Hindlimb muscle (tissue), 1 donor: ENCODE measurements at places on chromosomes 12 and 14.

- no peak for DNase-seq
Observed at GRCh38 chr12:66919466-66919865, 240.6 kb upstream of the GRIP1 start.

GRCh38 chr12:62264706-62265105, 4.5 kb downstream of the USP15 start:
- DNase-seq = no peak

- no peak for DNase-seq
Observed at GRCh38 chr14:34554540-34555250, 15.2 kb upstream of the EAPP start.

DNA sequence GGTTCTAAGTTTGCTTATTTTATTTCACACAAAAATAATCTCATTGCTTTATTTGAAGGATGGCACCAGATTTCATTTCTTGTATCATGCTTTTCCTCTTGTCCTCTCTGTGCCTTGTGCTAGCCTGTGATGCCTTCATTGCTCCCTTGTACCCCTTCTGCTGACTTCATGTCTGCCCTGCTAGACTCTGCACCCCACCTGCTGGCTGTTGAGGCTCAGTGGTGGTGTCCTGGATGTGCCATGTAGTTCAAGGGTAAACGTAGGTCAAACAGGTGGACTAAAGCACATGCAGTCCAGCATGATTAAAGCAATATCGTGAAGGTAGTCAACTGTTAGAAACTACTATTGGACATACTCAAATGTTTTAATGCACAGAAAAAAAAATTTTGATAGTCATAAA, 21.6 kb downstream of the MRPS35 start:
- no peak for DNase-seq

DNA sequence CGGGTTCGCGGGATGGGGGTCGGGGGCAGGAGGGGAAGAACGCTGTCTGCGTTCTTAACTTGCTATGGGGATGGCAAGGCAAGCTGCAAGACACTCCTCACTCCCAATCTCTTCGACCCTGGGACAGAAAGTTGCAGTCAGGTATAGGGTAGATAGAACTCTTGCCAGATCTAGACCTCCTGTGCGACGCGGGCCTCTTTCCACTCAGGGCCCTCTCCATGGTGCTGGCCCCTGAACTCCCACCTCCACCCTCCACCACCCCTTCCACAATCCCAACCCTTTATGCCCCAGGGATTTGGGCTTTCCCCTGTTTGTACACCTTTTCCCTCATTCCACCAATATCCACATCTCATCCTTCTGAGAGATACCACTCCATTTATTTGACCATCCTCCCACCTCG, 812 bp downstream of the NABP2 start:
- DNase-seq = no peak

DNA sequence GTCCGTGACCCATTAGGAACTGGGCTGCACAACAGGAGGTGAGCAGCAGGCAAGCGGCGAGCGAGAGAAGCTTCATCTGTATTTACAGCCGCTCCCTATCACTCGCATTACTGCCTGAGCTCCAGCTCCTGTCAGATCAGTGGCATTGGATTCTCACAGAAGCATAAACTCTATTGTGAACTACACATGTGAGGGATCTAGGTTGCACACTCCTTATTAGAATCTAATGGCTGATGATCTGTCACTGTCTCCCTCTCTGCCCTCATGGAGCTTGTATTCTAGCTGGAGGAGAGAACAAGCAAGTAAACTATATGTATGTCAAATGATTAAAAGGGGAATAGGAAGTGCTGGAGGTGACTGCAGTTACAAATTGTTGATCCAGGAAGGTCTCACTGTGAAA, 479.1 kb downstream of the EGLN3 start:
- DNase-seq = no peak

DNA sequence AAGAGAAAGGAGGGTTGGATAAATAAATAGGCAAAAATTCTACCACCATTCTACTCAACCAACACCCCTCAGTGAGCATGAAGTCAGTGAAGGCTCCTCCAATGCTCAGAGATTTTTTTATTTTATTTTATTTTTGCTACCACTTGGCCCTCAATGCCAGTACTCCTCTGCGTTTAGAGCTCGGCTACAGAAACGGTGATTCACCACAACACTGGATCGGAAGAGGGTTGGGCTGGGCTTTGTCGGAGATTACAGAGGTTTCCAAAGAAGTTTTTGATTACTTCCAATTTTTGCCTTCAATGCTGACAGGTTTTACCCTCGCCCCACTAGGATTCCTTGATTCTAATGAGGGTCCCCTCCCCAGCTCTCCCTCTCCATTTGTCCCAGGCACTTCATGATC, 1027.2 kb upstream of the TMEM132C start:
- DNase-seq = no peak

- no peak for DNase-seq
Observed at GRCh38 chr12:81123611-81124010, 45.7 kb downstream of the ACSS3 start.

DNA sequence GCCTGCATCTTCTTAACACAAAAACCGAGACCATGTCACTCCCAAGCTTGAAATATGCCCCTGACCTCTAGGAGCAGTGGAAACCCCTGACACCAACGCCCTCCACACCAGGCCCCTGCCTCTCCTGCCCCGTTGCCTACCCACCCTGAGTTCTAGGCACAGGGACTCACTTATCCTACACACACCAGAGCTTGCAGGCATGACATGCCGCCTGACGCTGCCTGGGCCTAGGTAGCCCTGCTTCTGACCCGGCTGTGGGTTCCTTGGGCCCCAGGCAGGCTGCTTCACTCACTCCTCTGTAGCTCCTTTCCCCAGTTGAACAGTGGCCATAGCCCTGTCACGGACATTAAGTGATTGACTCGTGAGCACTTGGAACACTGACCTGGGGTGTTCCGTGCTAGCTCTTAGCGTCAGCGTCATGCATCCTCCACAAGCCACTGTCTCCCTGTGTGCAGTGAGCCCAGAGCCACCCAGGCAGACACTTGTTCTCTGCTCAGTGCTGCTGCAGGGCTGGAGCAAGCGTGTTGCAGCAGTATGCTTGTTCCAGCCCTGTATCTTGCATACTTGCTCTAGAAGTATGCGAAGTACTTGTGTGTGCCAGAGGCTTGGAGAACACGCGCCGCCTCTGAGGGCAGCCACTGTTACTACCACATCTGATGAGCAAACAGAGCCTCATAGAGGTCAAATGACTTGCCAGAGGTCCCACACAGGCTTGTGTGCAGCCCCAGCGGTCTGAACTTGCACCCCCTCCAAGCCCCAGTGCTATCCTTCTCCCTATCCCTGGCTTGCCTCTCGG, 15.6 kb downstream of the OTUB2 start:
- no peak for DNase-seq

GRCh38 chr12:59182658-59183455, 262.6 kb upstream of the LRIG3 start:
- DNase-seq = no peak

DNA sequence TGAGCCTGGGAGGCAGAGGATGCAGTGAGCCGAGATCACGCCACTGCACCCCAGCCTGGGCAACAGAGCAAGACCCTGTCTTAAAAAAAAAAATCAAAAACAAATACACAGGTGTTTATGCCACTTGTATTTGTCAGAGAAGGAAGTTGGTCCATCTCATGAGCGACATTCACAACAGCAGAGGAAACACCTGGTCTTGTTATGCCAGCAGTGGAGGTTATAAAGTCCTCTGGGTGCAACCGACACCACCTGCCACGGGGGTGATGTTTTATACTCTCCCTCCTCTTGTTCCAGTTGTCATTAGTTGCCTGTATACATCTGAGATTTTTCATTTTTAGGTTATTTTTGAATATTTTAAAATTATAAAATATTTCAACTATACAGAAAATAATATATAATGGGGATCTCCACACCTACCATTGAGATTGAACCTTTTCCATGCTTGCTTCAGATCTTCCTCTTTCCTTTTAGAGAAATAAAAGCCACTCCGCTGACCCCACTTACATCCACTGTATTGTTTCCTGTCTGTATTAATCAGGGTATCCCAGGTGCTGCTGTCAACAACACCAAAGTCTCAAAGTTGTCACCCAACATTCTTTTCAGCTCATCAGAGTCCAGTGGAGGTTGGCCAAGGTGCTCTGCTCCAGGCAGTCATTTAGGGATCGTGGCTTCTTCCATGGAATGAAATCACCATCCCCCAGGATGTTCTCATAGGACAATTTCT, 65.1 kb downstream of the RNFT2 start:
- no peak for DNase-seq

DNA sequence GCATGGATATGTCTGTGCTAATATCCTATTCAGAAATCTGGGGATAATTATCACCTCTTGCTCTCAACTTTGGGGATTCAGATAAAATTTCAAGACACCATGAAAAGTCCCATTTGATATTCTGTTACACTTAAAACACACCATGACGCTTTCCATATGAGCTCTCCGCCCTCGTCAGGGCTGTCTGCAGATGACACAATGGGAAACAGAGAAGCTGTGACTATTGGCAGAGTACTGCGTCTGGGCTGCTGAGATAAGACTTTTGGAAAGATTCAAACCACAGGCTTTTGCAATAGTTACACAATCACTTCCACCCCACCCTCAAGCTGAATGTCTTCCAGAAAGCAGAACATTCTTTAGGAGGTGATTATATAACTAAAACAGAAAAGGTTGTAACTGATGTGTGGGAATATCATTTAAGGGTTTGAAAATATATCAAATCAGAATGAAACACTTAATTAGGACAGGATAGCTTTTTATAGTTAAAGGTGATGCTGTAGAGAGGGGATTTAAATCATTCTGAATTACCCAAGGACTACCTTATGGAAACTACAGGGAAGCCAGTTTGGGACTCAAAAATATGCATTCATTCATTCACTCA, 75.3 kb upstream of the TMPO start:
- DNase-seq = peak; percentile 67

- DNase-seq = no peak
Observed at GRCh38 chr12:88242571-88242925, 100.4 kb downstream of the TMTC3 start.

GRCh38 chr12:77946541-77947061, 115.9 kb downstream of the NAV3 start:
- DNase-seq = no peak

DNA sequence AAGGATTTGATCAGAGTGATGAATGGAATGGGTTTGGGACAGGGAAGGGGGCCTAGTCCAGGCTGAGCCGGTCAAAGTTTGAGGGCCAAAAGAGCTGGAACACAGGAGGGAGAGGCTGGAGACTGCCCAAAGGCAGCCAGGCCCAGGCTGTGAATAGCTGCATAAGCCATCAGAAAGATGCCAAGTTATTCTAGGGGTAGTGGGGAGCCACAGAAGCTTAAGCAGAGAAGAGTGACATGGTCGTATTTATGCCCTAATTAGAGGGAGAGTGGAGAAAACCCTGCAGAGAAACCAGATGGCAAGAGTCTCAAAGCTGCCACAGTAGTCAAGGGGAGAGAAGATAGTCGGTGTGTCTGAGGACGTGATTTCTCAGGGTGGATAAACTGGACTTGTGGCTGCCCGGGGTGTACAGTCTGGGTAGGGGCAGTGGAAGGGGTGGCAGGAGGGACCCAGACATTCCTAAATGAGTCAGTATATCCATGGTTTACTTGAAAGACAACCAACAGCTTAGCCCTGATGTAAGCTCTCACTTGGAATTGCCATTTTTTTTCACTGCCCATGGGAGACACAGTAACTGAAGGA, 99.2 kb downstream of the PRICKLE1 start:
- DNase-seq = no peak

GRCh38 chr12:54658306-54659264, 10.4 kb upstream of the DCD start:
- no peak for DNase-seq

DNA sequence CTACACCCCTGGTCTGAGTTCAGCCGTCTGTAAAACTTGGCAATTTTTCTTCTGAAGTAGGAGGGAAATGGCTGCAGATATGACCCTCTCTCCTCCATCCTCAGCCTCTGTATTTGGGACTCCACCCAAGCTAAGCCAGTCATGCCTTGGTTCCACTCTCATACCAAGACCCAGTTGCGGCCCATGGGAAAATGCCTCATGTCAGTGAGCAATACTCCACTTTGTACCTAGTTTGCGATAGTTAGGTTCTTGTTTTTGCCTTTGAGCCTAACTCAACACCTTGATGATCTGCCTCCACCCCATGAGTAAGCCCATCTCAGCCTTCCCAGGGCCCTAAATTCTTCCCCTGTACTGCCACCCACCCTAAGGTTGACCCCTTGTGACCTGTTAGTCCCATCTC, 143.4 kb downstream of the HMGA2 start:
- no peak for DNase-seq

DNA sequence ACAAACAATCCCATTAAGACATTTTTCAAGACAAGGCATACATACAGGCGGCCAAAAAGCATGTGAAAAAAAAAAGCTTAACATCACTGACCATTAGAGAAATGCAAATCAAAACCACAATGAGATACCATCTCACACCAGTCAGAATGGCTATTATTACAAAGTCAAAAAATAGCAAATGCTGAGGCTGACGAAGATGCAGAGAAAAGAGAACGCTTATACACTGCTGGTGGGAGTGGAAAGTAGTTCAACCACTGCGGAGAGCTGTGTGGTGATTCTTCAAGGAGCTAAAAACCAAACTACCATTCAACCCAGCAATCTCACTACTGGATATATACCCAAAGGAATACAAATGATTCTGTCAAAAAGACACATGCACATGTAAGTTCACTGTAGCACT, 216.7 kb downstream of the FOXG1 start:
- no peak for DNase-seq

- no peak for DNase-seq
Observed at GRCh38 chr12:119393677-119394076, 59.1 kb downstream of the CCDC60 start.

DNA sequence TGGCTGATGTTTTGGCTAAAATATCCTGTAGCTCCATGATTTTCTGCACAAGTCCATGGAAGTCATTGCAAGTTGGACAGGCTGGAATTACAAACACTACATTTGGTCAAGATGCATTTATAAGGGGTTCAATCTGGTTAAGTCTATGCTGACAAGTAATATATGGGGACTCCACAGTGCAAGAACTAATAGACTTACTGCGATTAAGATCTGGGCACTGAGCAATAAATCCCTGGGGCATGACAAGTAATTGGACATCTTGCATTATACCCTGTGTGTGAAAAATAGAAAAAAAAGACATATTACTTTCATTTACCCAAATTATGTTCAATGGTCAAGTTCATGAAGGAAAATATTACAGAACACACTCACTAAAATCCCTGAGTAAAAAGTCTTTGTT, 99.1 kb downstream of the NELL2 start:
- no peak for DNase-seq

GRCh38 chr14:75443203-75443969, 15.6 kb downstream of the JDP2 start:
- DNase-seq = no peak

- DNase-seq = peak; percentile 71
Observed at GRCh38 chr14:88189417-88190191, 133.5 kb downstream of the KCNK10 start.

- no peak for DNase-seq
Observed at GRCh38 chr12:48078901-48079300, 27.0 kb downstream of the SENP1 start.

- no peak for DNase-seq
Observed at GRCh38 chr12:116400636-116401372, 123.3 kb upstream of the MED13L start.

DNA sequence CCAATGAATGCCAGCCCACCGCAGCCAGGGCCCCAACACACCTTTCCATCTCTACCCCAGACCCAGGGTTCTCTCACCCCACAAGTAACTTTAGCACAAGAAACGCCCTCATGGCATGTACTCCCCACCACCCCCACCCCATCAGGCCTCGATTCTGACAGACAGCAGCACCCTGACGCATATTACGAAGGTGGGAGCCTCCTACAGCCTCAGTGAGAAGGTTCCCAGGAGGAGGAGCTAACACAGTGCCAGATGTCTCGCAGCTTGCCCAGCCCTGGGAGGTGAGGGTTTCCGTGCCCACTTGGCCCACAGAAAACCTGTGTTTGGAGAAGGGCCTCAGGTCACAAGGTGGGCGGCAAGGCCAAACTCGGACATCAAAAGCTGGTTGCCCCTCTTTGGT, 32.4 kb downstream of the CCDC88C start:
- DNase-seq = no peak
